ENCODE measurements at places on chromosomes 5 and 9. TPM values are rescaled to one million over a fixed set of nuclear protein-coding genes. Genes with fewer than 3 reads are reported as not detected.

CCNJL gene
- total RNA-seq = 4.2 TPM

- peak; percentile 42 for DNase-seq
Observed at GRCh38 chr5:142587354-142587965, 98.4 kb downstream of the FGF1 start.

DNA sequence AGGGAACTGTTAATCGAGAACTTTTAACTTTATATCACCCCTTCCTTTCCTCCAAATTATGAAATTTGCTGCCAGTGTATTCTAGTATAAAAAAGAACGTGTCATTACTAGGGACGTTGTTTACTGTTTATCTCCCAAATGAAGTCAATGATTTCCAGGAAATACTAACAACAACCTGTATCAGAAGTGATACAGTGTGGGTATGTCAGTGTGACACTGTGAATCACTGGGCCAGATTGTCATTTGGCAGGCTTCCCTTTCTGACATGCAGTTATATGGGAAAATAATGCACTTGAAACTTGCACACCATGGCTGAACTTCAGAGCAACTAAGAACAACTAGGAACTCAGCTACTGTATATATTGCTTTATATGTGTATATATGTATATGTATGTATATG lies 12.6 kb downstream of the ZNF462 start:
- DNase-seq = no peak

DNA sequence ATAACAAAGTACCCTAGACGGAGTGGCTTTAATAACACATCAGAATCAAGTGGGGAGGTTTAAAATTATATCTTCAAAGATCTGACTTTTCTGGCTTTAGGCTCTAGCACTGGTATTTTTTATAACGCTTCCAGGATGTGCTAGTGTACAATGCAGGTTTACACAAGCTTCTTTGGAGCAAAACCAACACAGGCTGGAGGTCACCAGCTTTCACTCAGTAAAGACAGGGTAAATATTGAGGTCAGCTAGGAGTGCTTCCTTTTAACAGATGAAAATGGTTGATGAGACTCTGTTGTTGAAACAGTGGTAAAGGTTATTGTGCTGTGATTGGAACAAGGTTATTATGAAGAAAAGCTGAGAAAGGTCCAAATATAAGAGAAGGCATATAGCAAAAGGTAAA lies 414.2 kb downstream of the TAF11L14 start:
- DNase-seq = no peak

- peak; percentile 64 for DNase-seq
Observed at GRCh38 chr5:77143998-77144836, 57.1 kb upstream of the ZBED3 start.

TLN1 gene
- 266 TPM for total RNA-seq

Measured in renal cortical epithelial cell (primary cell).